ENCODE measurements at places on chromosomes 11 and 22.

DNA sequence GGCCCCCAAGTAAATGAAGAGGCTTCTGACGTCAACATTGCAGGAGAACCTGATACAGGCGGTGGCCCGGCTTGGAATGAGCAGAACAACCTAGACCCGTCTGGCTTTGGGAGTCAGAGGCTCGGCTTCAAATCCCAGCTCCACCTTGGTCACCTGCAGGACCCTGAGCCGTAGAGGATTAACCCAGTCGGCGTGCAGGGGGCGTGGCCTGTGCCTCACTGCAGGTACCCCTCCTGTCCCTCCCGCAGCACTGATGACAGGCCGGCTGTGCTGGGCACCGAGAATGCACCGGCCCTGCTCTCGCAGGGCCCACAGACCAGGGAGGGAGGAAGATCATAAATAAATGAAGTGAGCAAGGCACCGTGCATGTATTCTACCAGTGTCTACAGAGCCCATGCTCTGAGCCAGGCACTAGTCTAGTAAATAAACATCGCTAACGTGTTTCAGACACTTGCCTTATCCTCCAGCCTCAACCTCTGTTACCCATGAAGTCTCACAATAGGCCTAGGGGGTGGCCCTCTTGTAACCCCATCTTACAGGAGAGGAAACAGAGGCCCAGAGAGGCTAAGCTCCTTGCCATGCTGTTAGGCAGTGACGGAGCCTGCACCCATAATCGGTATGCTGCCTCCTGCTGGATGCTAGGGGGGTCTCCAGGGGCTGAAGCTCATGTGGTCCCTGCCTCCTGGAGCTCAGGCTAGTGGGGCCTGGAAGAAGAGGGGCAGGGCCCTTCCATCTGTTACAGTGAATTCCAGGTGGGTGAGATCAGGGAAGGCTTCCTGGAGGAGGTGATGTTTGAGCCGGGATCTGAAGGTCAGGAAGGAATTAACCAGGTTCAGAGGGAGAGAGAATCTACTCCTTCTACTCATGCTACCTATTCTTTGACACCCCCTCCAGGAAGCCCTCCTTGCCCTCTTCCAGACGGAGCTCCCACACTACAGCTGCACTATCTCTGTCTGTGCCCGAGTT lies 53.4 kb downstream of the RTL6 start:
- no peak for DNase-seq

GRCh38 chr11:33953289-33953688 lies 61.4 kb upstream of the LMO2 start:
- DNase-seq = no peak

DNA sequence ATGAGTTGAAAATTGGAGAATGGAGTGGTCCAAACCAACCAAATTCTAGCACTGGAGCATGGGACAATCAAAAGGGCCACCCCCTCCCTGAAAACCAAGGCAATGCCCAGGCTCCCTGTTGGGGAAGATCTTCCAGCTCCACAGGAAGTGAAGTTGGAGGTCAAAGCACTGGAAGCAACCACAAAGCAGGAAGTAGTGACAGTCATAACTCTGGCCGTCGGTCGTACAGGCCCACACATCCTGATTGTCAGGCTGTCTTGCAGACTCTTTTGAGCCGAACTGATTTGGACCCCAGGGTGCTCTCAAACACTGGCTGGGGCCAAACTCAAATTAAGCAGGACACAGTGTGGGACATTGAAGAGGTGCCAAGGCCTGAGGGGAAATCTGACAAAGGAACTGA lies 80.5 kb upstream of the ADSL start:
- no peak for DNase-seq

- no peak for DNase-seq
Measured at GRCh38 chr11:2135018-2135569, 4.1 kb downstream of the IGF2 start.

GRCh38 chr11:114562166-114562916 lies 2.7 kb upstream of the NXPE1 start:
- no peak for DNase-seq

- DNase-seq = no peak
Measured at GRCh38 chr11:21268036-21268435, 598.6 kb downstream of the NELL1 start.

DNA sequence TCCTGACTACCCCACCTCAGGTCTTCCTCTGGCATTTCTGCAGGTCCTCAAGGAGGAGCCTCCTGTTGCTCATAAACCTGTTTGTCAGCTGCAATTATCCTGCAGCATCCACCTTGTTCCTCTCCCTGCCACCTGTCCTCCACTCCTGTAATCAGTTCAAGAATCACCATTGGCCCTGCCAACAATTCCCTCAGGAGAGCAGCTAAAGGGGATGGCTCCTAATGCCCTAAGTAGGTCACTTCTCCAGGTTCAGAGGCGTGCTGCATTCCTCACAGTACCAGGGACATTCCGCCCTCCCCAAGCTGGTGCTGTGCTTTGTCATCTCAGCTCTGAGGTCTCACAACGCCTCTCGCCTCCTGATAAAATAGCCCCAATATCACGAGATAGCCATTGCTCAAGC lies 2.1 kb downstream of the CLDN25 start:
- DNase-seq = no peak

GRCh38 chr22:47392729-47393128 lies 630.3 kb downstream of the TBC1D22A start:
- no peak for DNase-seq

DNA sequence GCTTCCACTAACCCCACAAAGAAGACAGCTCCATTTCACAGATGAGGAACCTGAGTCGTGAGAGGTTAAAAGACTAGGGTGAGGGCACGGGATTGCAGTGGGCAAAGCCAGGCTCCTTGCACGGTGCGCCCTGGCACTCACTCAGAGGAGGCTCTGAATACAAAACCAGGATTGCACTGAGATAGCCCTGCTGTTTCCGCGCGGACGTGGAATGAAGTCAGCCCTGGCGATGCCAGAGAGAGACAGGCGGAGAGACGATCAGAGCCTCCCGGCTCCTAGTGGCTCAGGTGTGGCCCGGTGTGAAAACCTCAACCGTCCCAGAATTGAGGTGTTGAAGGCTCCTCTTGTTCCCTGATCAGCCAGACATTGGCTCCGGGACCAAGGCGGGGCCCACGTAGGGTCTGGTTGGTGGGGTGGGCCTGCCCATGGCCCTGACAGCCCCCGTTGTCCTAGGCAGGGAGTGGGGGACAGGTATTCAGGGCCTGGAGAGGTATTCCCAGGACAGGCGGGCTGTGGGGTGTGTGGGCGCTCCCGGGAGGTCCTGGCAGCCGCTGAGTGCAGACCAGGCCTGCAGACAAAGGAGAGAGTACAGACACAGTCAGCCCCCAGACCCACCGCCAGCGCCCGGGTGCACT lies 43.1 kb upstream of the LINC01488 start:
- no peak for DNase-seq

DNA sequence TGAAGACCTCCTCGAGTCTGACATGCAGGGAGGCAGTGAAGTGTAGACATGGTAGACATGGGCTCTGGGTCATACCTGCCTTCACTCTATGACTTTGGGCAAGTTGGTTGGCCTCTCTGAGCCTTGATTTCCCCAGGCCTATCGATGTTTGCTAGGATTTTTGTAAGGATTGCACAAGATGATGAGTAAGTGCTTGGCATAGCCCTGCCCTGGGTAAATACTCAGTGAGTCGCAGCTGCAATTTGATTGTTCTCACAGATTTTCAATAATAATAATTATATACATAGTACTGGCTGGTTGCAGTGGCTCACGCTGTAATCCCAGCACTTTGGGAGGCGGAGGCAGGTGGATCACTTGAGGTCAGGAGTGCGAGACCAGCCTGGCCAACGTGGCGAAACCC lies 18.1 kb downstream of the MCM5 start:
- DNase-seq = no peak

DNA sequence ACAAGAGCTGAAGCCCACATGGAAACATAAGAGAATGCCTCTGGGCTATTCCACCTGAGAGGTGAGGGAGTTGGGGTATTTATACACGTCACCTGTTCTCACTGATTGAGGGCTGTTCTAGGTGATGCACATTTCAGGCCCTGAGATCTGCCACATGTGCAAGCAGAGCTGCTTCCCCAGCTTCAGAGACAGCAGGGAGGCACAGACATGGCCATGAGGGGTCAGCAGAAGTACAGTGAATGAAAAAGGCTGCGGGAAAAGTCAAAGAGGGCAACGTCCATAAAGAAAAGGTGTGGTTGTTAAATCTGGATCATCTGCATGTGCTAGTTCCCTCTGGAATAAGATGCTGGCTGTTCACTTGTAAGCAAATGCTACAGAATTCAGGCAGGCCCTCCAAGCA lies 75.4 kb downstream of the GAB4 start:
- no peak for DNase-seq

GRCh38 chr11:14645985-14646900 lies 2.6 kb downstream of the PDE3B start:
- DNase-seq = no peak

DNA sequence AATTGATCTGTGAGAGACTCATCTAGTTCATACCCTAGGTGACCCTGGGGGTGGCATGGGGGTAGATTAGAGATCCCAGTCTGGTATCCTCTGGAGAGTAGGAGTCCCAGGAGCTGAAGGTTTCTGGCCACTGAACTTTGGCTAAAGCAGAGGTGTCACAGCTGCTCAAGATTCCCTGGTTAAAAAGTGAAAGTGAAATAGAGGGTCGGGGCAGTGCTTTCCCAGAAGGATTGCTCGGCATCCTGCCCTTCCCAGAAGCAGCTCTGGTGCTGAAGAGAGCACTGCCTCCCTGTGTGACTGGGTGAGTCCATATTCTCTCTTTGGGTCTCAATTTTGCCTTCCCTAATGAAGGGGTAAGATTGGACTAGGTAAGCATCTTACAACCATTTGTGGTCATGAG lies 653 bp downstream of the IL18BP start:
- DNase-seq = no peak

GRCh38 chr11:127338380-127339259 lies 338.1 kb upstream of the KIRREL3 start:
- DNase-seq = no peak

- DNase-seq = no peak
Measured at GRCh38 chr11:130798280-130798679, 118.0 kb downstream of the SNX19 start.

- no peak for DNase-seq
Measured at GRCh38 chr11:76598426-76598839, 72.1 kb downstream of the LRRC32 start.

DNA sequence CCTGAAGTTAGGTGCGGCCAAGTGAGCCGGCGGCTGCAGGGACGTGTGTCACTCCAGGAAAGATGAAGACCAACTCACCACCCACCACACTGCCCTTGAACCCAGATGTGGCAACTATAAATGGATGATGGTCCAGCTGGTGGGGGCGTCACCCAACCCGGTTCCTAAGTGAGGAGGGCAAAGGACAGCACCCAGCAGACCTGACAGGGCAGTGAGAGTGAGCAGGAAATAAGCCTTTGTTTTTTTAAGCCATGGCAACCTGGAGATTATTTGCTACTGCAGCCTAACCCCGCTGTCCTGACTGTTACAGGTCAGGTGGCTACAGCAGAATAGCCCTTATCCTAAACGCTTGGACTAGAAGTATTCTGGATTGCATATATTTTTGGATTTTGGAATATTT lies 228.9 kb downstream of the CTTN start:
- DNase-seq = no peak

- DNase-seq = no peak
Measured at GRCh38 chr11:46564459-46564858, 29.4 kb downstream of the AMBRA1 start.

- DNase-seq = no peak
Measured at GRCh38 chr22:25697181-25697664, 44.8 kb upstream of the MYO18B start.

DNA sequence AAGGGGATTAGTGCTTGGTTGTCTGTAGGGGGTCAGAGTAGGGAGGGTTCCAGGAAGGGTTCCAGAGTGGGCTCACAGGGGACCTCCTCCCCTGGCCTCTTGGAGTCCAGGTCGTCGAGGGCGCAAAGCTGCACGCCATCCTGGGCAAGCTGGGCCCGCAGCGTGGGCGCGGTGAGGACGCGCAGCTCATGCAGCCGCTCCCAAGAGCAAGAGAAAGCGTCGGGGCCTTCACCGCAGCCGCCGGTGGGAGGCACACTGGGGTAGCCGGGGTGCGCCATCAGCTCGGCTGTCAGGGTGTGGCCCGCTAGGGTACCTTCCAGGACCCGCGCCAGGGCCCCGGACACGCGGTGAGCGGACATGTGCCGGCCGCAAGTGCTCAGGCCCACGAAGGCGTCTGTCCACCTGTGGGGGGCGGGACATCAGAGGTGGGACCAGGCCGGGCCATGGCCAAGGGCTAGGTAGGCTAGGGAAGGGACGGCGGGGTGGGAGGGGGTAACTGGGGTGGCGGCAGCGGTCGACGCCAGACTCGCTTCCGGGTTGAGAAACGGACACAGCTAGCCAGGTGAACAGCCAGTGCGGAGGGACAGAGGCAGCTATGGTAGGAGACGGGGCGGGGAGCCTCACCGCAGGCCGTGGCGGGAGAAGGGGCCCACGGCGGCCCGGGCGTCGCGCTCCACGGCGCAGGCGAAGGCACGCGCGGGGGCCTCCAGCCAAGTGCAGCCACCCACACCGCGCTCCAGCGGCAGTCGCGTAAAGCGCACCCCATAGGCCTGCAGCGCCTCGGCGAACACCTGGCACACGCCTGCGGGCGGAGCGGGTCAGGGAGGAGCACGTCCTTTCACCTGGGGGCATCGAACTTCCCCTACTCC lies 1.2 kb downstream of the YDJC start:
- no peak for DNase-seq

DNA sequence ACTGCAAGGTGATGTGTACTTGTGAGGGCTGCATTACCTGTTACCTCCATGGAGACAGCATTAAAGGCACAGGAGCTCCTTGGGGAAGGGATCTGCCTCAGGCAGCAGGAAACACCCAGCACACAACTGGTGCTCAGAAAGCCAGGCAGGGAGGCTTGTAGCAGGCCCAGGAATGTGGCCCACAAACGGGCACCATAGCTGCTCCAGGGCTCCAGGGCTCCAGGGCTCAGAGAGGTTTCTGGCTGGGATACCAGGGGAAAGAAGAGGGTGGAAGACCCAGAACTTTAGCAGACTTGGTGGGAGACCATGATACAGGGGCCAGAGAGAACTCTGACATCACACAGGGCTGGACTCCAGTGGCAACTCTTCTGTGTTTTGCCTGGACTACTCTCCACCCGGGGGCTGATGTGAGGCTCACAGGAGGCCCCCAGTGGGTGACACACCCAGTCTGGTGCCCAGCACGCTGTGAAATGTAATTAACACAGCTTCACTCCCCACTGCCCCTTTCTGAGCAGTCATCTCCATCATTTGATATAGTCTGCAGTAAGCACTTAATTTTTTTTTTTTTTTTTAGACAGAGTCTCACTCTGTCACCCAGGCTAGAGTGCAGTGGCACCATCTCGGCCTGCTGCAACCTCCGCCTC lies 14.7 kb upstream of the SULT4A1 start:
- DNase-seq = no peak
